ENCODE measurements at places on chromosomes 4 and X. TPM values are rescaled to one million over a fixed set of nuclear protein-coding genes. Genes with fewer than 3 reads are reported as not detected.

Gene SORCS2
- total RNA-seq = 1.2 TPM

Gene PPP1R3F
- total RNA-seq = 2.8 TPM

Gene CTAG1B
- not detected for total RNA-seq

Gene EPGN
- 283 TPM for total RNA-seq

Gene LEF1
- total RNA-seq = 0.67 TPM

Gene ZBED1
- 10.0 TPM for total RNA-seq

Gene SLC2A9
- 86.4 TPM for total RNA-seq

Gene CT47B1
- total RNA-seq = not detected

Gene TRIML1
- total RNA-seq = not detected

Gene FREM3
- not detected for total RNA-seq

Gene ZNF732
- 0.80 TPM for total RNA-seq

Gene CYBB
- total RNA-seq = not detected

Gene SPANXN3
- not detected for total RNA-seq

Gene TCEAL6
- total RNA-seq = not detected

Gene SMARCA1
- 28.8 TPM for total RNA-seq

Gene CBLL2
- total RNA-seq = not detected

Gene ANXA10
- not detected for total RNA-seq

Gene CLCN4
- 0.94 TPM for total RNA-seq

Gene LNX1
- 0.83 TPM for total RNA-seq

Gene MAMLD1
- total RNA-seq = 1.1 TPM

Gene TMEM144
- 11.0 TPM for total RNA-seq

Gene ERAS
- total RNA-seq = not detected

Gene CCKAR
- total RNA-seq = not detected

Gene PROM1
- 4.0 TPM for total RNA-seq

Gene FOXP3
- total RNA-seq = 0.32 TPM

Gene TRIM60
- not detected for total RNA-seq

Gene RPS6KA6
- total RNA-seq = 9.0 TPM

Gene POLN
- 0.83 TPM for total RNA-seq

All from mammary epithelial cell (primary cell).